ENCODE measurements at places on chromosomes 2 and 18.

GRCh38 chr2:127105656-127106456 is 1.1 kb downstream of the BIN1 start:
- DNase-seq: no peak

DNA sequence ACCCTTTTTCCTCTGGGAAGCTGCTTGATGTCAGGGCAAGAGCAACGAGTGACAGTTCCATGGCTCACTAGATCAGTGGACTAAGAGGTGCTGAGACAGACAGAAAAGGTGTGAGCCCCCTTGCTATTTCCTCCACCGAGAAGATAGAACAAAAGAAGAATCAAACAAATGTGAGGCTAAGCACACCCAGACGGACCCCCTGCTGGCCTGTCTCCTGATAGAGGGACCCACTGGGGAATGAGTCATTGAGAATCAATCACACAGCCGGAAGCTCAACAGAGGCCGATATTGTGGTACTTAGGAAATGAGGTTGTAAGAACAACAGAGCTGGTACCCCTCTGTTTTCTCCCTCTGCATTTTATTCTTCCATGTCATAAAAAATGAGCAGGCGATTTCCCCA is 89.8 kb upstream of the TEX51 start:
- no peak for DNase-seq

DNA sequence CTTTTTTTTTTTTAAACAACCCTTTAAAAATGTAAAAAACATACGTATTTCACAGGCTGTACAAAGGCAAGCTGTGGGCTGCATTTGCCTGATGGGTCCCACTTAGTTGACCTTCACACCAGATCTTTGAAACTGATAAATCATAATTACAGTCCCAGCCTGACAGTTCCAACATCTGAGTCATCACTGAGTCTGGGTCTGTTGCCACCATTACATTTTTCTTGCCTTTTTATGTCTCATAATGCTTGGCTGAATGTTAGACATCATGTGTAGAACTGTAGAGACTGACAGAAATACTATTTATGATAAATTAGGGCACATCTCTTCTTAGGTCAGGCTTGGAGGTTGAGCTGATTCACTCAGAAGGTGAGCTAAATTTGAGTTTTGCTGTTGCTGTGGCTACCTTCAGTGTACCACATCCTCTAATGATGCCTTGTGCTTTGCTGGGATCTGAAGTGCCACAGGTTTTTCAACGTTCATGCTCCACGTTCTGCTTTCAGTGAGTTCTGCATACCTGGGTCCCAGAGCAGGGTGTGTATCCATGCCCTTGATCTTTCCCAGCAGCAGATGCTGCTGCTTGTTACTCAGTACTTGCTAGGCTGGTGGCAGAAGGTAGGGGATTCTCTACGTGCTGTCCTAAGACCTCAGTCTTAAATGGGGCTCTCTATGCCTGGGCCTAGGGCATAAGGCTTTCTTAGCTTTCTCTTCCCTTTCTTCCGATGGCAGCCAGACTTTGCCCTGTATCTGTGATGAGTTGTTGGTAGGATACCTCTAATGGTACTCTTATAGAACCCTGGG is 160.6 kb upstream of the SMAD7 start:
- DNase-seq: no peak

GRCh38 chr2:142130111-142131009 is 456 bp downstream of the LRP1B start:
- DNase-seq: no peak

DNA sequence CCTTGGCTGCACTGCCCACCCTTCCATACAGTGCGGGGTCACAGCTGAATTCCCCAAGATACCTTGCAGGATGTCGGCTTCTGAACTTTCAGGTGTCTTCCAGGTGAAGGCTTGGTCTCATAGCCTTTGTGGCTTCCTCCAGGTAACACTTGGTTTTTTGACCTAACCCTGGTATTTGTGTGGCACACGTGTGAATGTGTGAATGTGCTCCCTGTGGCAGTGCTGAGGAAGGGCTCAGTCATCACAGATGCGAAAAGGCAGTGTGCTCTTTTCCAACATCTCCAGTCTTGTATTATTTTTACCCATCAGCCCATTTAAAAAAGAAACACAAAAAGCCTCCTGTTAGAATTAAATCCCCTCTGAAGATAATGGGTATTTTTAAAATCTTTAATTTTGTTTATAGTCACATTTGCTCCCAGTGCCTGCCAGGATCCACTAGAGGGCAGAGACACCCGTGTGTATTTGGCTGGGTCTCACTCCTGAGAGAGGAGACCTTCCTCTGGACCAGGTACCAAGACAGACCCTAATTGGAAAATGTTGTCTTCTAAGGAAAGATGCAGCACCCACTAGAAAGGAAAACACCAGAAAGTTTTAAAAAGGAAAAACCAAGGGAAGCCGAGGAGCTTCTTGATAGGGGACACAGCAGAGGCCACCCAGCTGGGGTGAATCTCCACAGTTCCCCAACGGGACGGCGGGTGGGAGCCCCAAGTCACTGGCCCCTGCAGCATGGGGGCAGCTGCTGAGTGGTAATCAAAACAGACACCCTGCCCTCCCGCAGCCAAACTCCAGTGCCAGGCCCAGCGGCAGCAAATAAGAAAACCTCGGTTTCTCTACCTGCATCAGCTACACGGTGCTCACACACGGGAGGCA is 27.7 kb downstream of the FAM110C start:
- no peak for DNase-seq

GRCh38 chr2:119216994-119217393 is 6.6 kb upstream of the STEAP3 start:
- no peak for DNase-seq

- DNase-seq: no peak
These were observed 47.8 kb upstream of the RHOB start for GRCh38 chr2:20398956-20399567.

DNA sequence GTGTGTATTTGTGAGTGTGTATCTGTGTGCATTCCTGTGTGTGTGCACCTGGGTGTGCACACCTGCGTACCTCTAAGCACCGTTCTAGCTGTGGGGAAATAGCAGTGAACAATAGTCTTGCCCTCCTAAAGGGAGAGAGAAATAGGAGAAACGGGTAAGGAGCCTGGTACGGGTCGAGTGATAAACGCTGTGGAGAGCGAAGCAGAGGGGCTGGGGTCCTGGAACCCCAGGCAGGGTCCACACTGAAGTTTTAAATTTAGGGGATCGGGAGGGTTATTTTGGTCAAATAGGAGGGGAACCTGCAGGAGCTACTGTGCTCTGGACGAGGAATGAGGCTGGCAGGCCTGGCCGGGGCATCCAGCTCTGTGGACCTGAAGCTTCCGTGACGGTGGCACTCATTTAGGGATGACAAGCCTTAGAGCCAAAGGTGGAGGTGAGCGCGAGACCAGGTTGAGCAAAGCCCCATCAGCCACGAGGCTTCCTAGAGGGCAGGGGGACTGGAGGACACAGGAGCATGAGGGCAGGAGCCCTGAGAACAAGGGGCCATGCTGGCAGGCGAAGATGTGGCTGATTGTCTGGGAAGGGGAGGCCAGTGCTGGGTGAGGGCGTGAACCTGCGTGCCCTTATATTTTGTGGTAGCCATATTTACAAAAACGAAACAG is 188.0 kb downstream of the RTP5 start:
- DNase-seq: no peak

DNA sequence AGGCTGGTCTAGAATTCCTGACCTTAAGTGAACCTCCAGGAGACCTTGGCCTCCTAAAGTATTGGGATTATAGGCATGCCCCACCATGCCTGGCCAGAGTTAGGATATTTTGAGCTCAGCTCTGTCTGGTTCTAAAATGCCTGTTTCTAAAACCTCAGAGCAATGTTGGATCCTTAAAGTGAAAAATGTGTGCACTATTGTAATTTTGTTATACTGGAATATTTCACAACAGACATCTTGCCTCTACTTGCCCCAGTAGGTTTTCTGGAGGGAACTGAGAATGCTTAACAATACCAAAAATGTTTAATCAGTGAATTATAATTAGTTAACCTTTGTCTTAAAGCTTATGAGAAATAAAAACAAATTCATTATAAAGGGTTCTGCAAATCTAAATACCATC is 144.6 kb upstream of the CCDC195 start:
- no peak for DNase-seq

DNA sequence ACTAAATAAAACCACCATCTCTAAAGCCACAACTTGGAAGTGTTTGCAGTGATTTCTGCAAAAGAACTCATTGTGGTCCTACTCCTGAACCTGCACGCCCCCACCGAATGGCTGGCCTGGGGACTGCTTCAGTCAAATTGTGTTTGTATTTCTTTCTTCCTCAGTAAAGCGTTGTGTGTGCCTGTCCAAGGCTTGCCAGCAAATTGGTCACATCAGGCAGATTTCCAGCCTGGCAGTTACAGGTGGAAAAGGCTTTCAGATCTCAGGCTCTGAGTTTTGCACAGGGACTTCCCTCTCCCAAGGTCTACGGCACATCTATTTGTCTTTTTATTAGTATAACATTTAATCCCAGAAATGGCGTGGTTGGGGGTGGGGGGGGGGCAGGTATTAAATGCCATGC is 54.0 kb upstream of the NOSTRIN start:
- DNase-seq: no peak

- no peak for DNase-seq
These were observed 61.7 kb upstream of the SPRED2 start for GRCh38 chr2:65494078-65494477.

- DNase-seq: no peak
These were observed 190.5 kb downstream of the ALPK2 start for GRCh38 chr18:58438161-58438957.

DNA sequence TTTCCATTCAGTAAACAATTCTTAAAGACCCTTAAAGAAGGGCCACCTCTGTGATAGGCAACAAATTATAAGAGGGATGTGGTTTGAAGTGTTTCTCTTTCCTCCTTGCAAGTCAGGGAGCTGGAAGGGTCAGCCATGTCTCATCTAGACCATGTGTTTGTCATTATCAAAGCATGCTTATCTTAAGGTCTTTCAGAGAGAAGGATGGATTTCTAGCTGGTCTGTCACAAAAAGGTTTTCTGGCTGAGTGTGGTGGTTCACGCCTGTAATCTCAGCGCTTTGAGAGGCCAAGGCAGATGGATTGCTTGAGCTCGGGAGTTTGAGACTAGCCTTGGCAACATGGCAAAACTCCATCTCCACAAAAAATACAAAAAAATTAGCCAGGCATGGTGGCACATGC is 59.2 kb upstream of the PEX13 start:
- no peak for DNase-seq

- no peak for DNase-seq
These were observed 82.9 kb downstream of the DNAH7 start for GRCh38 chr2:195985741-195986140.

DNA sequence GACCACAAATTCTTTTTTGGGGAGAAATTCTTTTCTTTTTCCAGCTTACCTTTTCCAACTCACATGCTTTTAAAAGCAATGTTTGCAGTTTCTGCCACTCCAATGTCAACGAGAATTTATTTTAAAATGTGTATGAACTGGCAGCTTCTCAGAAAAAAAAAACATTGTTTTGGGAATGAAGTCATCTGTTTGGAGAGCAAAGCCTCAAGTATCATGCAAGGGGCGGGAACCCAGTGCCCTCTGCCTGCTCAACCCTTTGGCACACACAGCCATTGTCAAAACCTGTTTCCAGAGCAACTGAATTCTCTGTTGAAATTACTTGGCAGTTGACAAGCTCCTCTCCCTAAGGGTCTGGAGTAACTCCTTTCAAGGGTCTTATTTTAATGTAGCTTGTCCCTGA is 128.5 kb downstream of the QPCT start:
- no peak for DNase-seq

DNA sequence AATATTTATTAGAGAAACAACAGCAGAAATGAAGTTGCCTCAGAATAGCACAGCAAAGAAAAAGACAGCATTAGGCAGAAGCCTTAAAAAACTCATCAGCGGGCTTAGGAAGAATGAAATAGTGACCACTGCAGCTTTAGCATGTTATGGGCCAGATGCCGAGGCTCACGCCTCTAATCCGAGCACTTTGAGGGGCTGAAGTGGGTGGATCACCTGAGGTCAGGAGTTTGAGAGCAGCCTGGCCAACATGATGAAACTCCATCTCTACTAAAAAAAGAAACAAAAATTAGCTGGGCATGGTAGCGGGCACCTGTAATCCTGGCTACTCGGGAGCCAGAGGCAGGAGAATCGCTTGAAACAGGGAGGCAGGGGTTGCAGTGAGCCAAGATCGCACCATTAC is 32.4 kb downstream of the AP1S3 start:
- DNase-seq: no peak

- no peak for DNase-seq
These were observed 369.2 kb downstream of the GALNT13 start for GRCh38 chr2:154240921-154241379.

DNA sequence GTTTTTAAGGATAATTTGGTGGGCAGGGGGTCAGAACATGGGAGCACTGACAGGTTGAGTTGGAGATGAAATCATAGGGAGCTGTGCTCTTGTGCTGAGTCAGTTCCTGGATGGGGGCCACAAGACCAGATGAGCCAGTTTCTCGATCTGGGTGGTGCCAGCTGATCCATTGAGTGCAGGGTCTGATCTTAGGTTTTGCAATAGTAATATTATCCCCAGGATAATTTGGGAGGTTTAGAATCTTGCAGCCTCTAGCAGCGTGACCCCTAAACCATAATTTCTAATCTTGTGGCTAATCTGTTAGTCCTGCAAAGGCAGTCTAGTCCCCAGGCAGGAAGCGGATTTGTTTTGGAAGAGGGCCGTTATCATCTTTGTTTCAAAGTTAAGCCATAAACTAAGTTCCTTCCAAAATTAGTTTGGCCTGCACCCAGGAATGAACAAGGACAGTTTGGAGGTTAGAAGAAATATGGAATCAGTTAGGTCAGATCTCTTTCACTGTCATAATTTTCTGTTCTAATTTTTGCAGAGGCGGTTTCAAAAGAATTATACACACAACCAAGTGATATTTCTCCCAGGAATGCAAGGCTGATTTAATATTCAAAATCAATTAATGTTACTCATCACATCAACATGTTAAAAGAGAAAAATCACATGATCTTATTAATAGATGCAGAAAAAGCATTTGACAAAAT is 23.0 kb downstream of the DBI start:
- DNase-seq: no peak

DNA sequence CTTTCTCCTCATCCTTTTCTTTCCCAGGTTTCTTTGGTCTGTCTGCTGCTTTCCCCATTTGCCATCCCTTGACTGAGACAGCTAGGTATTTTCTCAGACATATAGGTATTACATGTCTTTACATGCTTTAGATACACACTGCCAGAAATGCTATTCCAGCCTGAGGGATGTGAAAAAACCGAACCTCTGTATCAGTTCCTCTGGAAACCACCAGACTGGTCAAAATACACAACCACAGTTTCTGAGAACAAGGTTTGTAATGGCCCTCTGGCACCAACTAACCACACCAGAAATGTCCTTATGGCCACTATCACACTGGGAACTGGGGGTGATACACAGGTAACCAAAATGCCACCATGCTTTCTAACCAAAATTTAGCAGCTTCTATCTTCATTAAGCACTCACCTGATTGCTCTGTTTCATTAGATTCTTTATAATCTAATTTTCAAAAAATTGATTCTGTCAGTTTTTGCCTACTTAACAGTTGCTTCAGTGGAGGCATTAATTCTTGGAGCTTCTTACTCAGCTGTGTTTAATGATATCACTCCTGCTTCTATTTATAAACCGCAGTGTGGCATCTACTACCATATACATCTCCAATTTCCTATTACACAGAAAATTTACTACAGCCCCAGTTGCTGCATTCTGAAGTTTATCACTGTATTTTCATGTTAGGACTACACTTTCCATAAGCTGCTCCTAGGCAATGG is 243.5 kb downstream of the WDPCP start:
- no peak for DNase-seq
